ENCODE measurements at places on chromosomes 6 and 20.

DNA sequence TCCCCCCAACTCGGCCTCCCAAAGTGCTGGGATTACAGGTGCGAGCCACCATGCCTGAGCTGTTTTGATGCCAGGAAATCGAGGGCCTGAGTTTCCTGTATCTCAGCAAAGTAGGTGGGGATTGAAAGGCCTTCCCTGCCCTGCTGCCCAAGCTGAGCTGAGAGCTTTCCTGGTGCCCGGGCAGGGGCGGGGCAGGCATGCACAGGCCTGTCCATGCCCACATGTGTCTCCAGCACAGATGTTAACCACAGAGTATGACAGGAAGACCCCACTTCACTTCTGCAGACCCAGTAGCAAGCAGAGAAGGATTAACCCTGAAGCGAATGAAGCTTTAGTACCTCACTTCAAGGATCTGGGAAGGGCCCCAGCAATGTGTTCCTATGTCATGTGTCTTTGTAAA lies 66.0 kb downstream of the GPR6 start:
- DNase-seq, result no peak

GRCh38 chr6:157383471-157383870 lies 2.5 kb downstream of the ZDHHC14 start:
- no peak for DNase-seq

DNA sequence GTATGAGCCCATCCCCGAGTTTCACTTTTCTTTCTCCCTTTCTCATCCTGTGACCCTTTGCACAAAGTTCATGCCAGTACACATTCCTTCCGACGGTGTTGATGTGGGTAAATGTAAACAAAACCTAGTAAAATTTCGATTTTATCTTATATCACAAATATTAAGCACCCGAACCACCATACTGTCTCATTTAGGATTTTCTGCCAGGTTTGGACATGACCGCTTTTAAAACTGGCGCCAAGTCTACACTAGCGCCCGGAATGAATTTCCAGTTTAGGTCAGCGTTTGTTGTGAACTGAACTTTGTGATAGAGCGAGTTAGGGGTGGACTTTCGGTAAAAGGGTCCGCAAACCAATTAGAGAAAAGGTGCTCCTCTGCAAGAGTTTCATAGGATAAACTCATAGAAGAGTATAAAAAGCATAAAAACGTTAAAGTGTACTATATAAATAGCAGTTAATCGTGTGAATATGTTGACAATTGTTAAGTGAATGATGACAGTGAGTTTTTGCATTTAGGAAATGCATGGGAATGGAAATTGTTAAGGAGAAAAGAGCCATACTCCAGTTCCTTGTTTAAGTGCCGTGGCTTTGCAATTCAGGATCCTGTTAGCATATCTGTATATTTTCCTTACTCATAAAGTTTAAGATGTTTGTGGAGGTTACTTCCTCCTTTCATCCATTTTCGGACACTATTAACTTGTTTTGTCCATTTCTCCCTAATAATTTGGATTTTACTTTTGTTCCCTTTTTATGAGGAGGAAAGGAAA lies 937 bp downstream of the AKAP7 start:
- no peak for DNase-seq

DNA sequence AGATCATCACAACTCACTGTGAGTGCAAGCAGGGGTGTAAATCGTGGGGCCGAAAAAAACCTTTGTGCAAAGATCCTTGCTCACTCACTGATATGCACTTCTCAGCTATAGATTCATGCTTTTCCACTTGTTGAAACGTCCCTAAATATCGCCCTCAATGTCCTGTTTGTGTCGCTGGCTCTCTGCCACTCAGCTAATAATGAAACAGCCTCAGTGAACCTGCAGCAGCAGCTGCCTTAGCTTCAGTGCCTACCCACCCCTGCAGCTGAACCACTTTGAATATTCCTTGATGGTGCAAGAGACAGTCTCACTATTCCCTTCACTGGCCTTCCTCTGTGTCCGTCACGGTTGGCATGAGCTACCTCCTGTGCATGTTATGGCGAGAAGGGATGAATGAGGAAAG lies 128.9 kb upstream of the NAA20 start:
- DNase-seq, result no peak

DNA sequence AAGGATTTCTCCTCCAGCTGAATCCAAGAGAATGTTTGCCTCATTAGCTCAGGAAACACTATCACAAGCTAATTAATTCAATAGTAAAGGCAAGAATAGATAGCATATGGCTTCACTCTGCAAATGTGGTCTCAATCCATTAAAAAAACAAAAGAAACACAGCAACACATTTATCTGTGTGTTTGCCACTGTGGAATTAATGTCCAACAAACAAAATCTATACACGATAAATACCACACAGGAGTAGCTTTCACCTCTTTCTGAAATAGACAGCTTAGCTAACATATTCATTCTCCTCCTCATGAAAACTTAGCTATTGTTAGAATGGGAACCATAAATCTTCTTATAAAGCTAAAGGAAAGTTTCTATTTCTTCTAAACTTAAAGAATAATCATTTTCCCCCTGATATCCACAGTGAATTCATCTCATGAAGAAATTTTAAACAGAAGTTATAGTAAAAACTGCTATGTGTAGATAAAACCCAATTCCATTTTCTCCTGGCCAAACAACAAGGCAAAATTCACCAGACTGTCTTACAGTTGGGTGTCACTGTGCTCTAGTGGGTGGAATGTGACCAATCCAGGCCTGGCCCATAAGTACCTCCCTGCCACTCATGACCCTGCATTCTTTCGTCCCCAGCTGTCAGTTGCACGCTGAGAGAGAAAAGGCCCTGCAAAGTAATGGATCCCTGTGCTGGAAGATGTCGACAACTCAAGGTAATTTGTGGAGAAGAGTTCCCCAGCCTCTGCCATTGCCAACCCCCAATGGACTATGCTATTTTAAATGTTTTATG lies 92.9 kb upstream of the NRSN1 start:
- DNase-seq, result no peak

- DNase-seq, result no peak
Observed at GRCh38 chr6:101413773-101414172, 20.3 kb downstream of the GRIK2 start.

- no peak for DNase-seq
Observed at GRCh38 chr6:143884216-143884900, 20.1 kb downstream of the ZC2HC1B start.

DNA sequence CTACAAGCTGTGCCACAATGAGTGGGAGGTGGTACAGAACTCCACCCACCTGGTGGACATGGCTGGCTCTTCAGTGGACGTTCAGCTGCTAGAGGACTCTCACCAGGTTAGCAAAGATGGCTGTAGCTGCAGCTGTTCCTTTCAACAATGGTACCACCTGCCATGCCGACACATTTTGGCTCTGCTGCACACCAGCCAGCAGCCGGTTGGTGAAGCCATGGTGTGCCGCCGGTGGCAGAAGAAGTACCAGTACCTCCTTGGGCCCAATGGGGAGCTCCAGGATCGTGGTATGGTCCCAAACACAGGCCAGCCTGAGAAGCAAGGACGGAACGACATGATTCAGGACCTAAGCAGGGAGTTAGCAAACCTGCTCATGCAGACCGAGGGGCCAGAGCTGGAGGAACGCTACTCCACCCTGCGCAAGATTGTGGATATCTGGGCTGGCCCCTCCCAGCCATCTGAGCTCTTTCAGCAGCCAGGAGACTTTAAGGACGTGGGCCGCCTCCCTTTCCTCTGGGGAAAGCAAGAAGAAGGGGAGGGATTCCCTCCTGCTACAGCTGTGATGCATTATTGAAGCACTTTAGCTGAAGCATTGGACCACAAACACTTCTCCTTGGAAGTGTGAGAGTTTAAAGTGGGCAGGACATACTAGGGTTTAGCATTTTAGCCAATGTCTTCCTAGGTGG lies 2.8 kb upstream of the ZSWIM1 start:
- DNase-seq, result no peak

DNA sequence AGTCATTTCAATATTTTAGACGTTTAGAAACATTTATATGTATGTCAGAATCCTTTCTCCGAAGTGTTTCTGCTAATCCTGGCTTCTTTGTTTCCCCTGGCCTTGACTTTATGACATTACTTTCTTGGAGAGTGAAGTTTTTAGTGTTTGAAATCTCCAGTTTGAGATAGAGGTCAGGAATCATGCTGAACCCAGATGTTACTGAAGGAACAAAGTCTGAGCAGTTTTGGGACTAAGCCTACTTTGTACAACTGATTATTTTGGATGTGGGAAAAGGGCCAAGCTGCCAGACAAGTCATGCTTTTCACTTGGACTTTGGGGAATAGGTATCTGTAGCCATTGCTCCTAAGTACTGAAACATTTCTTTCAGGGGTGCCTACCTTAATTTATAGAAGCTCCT lies 2.3 kb downstream of the RNF144B start:
- DNase-seq, result no peak
